COR-L47 (cell line): ENCODE measurements at places on chromosomes 1 and 21.

DNA sequence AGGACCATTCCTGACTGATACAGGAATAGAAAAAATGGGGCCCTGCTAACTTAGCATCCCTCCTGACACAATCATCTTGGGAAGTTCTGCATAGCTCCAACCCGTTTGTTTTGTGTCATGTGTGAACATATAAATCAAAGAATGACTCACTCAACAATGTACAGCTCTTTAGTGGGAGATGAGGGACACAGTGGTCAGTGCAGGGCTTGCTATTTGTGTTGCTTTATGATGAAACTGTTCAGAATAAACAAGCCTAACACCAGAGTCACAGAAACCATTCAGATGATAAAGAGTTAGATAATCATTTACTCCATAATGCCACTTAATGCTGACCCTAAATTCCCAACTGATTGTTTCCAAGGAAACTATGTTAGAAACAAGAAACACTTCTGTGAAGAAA, 154.2 kb upstream of the ZNHIT6 start:
- DNase-seq: no peak

GRCh38 chr21:35548904-35549615, 500.0 kb upstream of the RUNX1 start:
- no peak for DNase-seq

- DNase-seq: no peak
Measured at GRCh38 chr1:40877698-40878097, 15.5 kb upstream of the CITED4 start.

DNA sequence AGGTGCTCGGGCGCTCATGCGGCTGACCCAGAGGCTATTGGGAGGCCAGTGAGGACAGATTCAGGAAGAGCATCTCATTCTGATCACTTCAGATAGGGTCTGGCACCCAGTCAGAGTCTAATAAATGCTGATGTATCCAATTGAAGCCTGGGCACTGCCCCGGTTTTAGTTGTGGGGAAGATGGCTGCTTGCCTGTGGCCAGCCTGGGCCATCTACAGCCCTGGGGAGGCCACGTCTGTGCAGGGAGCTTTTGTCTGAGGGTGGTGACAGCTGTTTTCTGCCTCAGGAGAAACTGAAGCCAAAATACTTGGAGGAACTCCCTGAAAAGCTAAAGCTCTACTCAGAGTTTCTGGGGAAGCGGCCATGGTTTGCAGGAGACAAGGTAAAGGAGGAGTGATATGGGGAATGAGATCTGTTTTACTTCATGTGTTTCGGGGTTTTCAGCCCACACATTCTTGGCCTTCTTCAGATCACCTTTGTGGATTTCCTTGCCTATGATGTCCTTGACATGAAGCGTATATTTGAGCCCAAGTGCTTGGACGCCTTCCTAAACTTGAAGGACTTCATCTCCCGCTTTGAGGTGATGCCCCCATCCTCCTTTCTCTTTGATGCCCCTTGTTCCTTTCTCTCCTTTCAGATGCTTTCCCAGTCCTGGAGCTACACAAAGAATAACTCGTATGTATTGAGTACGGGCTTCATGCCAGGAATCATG, 2.8 kb downstream of the GSTM5 start:
- no peak for DNase-seq

DNA sequence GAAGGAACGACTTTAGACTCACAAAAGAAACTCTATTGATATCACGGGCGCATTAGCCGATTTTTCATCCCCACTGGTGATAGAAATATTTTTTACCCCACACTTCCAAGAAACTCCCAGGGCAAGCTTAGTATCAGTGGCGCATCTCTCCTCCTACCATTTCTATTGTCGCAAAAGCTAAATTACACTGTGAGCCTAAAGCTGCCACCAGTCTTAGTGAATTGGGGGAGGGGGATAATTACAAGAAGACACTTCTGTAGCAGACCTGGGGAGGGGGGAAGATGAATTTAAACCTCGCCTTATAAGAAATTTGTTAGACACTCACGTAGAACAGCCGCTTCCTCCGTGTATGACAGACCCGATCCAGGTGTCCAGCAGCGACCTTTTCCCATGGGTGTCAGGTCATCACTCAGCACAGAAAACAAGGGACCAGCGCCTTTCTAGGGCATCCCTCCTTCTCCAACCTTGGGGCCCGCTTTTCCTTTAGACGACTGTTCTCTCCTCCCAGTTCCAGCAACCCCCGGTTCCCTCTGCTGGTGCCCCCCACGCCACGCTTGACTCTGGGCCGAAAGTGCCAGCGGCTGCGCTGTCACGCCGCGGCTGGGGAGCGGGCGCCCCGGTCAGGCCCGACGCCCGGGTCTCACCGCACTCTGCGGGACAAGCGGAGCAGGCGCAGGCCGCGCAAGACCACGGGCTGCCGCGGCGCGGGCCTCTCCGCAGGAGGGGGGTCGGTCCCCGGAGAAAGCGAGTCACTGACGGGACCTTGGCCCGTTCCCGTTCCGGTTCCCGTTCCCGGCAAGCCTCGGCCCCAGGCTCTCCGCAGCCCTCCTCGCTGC, 821 bp downstream of the PHC2 start:
- peak; percentile 15 for DNase-seq

GRCh38 chr1:243723050-243723449, 127.0 kb downstream of the AKT3 start:
- no peak for DNase-seq

- DNase-seq: no peak
Measured at GRCh38 chr1:110384581-110385321, 6.1 kb downstream of the SLC16A4 start.

DNA sequence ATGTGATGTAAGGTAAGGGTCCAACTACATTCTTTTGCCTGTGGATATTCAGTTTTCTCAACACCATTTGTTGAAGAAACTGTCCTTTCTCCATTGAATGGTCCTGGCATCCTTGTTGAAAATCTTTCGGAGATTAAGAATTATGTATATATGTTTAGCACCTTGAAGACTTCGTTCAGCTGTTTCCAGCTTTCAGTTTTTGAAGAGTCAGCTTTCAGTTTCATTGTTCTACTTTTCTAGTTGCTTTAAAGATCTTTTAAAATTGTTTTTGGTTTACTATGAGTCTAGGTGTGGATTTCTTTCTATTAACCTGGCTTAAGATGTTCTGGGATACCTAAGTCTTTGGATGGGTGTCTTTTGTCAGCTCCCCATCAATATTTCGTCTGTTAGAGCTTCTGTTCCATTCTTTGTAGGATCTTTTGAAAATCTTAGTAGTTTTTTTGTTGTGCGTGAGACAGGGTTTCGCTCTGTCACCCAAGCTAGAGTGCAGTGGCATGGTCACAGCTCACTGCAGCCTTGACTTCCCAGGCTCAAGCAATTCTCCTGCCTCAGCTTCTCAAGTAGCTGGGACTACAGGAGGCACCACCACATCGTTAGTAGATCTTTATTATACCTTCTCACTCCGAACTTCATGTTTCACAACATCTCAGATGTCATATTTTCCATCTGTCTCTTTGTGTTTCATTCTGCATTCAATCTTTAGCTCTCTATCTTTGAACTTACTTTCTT, 353.5 kb upstream of the B3GALT2 start:
- DNase-seq: no peak

GRCh38 chr1:16226490-16227179, 10.3 kb downstream of the CPLANE2 start:
- DNase-seq: no peak

- DNase-seq: no peak
Measured at GRCh38 chr1:5481889-5482288, 510.3 kb downstream of the NPHP4 start.

GRCh38 chr1:167273027-167273800, 52.5 kb downstream of the POU2F1 start:
- peak; percentile 10 for DNase-seq

DNA sequence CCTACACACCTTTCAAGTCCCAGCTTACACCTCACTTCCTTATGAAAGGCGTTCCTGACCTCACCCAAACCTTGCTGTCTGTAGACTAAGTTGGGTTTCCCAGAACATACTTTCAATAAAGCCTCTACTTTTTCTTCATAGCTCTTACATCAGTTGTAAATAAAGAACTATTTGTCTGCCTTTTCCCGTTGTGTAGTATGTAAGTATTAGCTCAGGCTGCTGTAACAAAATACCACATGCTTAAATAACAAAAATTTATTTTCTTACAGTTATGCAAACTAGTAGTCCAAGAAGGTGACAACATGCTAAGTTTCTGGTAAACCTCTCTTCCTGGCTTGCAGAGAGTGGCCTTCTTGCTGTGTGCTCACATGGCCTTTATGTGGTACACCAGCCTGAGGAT, 86.7 kb downstream of the MAST2 start:
- DNase-seq: no peak

DNA sequence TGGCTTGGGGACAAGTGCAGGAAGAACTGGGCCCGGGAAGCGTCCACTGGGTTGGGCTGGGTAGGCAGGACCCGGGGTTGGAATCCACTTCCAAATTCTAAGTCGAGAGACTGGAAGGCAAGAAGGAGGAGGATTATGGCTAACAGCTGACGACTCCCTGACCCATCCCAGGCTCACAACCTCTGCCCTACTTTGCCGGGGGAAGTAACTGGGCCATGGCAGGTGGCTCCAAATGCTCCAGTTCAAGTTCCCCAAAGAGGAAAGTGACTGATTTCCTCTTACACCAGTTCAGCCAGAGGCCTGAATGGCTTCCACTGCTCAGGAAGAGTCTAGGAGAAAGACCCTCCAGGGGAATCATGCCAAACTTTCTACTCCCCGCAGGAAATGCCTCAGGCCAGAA, 11.4 kb downstream of the EMC1 start:
- DNase-seq: no peak
